Coronary artery (tissue), 2 donors: ENCODE measurements at places on chromosomes 5 and 9.

DNA sequence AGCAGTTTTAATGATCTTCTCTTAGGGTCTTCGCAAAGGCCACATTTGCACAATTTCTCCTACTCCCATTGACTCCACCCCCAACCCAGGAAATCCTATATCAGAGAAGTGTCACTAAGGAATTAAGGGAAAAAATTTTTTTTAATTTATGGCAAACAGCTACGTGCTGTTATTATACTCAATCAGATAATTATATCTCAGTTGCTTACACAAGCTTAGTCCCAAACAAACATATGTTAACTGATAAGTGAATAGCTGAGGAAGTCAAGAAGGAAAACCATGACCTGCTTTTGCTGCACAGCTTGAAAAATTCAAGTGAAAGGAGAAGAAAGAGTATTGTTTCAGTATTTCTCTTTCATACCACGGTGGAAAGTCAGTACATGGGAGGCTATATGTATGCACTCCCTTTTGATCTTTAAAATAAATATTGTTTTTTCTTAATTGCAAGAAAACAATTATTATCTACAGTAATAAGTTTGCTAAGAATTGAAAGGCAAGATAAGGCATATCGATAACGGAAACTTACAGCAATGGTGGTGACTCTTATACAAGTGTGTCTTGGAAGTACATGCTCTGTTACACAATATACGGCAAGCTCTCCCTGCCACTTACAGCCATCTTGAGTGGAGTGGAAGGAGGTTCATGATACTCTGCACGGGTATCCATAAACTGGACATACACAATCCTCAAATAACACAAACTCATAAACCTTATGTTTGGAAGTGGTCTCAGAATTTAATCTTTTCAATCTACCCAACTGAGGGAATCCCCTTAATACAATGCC lies 167.9 kb upstream of the FREM1 start:
- no peak for DNase-seq

DNA sequence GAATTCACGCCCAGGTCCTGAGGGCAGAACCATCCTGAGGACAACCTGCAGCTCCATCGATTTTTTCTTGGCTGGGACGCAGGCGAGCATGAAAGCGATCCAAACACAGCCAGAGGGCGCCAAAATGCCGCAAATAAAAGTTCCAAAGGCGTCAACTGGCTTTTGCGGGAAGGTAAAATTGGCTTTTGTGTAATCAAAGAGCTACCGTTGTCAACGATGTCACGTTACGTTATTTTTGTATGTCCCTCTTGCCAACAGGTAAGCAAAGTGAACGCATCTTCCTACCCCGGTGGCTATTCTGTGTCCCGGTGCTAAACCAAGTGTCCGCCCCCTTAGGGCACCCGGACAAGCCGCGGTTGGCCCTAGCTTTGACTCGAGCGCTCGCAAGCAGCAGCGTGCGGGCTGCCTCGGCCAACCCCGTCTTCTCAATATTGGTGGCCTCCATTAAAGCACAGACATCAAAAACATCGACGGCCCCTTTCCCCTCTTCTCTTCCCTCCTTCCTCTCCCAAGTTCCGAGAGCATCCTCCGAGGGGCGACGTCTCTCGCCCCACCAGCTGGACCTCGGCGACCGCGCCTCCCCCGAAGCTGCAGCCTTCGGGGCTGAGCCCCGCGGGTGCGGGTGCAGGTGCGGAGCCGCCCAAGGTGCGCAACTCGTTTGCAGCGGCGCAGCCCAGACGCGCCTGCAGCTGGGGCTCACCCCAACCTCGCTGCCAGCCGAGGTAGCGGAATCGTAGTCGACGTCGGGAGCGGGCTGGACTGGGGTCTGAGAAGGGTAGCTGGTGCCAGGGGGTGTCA lies 1.1 kb upstream of the BASP1 start:
- DNase-seq, result peak; percentile 84

- DNase-seq, result no peak
Observed at GRCh38 chr5:561408-561807, 37.2 kb upstream of the SLC9A3 start.

GRCh38 chr9:89980600-89980999 lies 375.8 kb downstream of the GADD45G start:
- DNase-seq, result no peak

DNA sequence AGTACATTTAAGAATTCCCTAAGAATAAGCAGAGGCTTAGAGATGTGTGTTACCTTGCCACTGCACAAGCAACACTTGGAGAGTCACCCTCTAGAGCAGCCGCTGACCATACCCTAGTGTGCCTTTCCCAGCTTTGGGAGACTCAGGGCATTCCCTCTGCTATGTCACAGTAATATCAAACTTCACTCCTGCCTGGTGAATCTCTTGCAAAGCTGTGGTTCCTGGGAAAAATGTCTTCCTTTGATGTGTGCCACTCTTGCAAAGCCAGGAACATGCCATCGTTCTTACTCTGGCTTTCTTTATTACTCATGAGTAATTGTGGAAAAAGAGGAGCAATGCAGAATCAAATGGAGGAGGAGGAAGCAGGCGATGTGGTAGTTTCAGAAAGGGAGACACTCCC lies 173.2 kb downstream of the CCDC192 start:
- no peak for DNase-seq

DNA sequence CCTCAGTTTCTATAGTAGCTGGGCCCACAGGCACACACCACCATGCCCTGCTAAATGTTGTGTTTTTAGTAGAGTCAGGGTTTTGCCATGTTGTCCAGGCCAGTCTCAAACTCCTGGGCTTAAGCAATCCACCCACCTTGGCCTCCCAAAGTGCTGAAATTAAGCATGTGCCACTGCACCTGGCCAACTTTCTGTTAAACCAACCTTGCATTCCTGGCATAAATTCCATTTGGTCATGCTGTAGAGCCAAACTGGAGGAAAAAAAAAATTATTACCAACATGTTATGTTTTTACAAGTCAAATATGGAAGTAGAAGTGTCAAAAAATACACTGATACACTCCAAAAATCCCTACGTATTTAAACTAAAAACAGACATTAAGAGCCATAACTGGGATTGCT lies 54.1 kb downstream of the ERMP1 start:
- no peak for DNase-seq

DNA sequence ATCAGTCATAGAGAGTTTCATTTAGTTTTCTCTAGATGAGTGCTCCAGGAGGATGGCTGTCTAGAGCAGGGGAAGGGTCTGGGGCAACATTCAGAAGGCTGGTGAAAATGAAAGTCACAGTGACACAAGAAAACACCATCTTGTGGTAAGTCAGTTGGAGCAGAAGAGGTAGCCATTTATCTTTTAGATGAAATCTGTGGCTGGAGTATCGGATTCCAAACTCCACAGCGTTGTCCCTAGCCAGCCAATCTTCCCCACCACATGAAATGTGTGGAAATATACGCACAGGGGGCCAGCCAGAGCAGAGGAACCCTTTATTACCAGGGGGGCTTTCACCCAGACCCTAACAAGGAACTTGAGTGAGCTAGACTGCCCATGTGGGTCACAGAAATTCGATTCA lies 15.9 kb upstream of the TNFAIP8 start:
- DNase-seq, result no peak

GRCh38 chr5:27124590-27124989 lies 86.2 kb upstream of the CDH9 start:
- no peak for DNase-seq

DNA sequence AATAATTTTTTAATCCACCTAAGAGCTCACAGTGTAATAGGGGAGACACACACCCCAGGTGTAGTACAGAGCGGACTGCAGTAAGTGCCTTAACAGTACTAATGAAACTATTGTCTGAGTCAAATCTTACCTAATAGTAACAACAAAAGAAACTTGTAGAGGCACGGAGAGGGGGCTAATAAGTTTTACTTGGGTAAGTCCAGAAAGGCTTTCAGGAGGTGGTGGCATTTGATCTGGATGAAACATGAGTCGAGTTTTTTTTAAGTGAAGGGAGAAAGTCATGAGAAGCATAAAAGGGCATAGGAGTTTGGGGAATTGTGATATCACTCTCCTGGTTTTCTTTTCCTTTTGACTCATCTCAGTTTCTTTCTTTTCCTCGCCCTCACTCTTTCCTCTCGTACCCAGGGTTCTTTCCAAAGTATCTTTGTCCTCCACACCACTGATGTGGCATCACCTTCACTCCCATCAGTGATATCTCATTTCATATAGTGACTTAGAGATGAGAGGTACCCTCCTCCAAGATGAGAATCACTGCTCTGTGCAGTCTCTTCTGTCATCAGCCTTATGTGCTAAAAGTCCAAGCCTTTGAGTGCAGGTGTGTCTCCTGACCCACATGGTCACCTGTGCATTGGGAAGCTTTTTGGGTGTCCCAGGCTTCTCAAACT lies 2.0 kb downstream of the CTNNA1 start:
- no peak for DNase-seq

- no peak for DNase-seq
Observed at GRCh38 chr9:38233343-38233742, 159.2 kb upstream of the ALDH1B1 start.
